ENCODE measurements at places on chromosomes 2 and 18. TPM values are rescaled to one million over a fixed set of nuclear protein-coding genes. Genes with fewer than 3 reads are reported as not detected.

The ATP8B1 gene
- total RNA-seq, result 248 TPM

The FLACC1 gene
- total RNA-seq, result 2.1 TPM

The CDK5R2 gene
- total RNA-seq, result 0.37 TPM

The ABCB11 gene
- 4.1 TPM for total RNA-seq

The GGCX gene
- total RNA-seq, result 25.1 TPM

The TSPYL6 gene
- not detected for total RNA-seq

The ABCG5 gene
- 0.09 TPM for total RNA-seq

The AOX1 gene
- 8.7 TPM for total RNA-seq

The MAL gene
- 4.2 TPM for total RNA-seq

The SAG gene
- total RNA-seq, result not detected

GRCh38 chr18:76913583-76913982 is 91.2 kb downstream of the ZNF236 start:
- peak; percentile 49 for DNase-seq

- no peak for DNase-seq
Observed at GRCh38 chr2:25023333-25023732, 18.5 kb upstream of the EFR3B start.

DNA sequence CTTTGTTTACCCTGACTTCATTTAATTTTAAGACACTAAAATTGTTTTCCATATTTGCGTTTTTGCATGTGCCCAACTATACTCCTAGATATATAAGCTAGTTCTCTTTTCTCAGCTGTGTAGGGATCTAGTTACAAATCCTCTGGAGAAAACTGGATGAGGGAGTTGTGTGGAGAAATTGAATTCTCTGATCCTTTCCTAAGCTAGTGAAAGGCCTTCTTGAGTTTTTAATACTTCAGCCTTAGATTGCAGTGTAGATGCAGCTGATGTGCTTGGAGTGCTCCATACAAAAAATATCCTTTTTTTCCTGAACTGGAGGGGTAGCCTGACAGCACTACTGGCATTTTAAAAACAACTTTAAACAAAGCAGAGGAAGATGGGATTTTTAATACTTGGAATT is 8.6 kb upstream of the MTX2 start:
- DNase-seq, result no peak

DNA sequence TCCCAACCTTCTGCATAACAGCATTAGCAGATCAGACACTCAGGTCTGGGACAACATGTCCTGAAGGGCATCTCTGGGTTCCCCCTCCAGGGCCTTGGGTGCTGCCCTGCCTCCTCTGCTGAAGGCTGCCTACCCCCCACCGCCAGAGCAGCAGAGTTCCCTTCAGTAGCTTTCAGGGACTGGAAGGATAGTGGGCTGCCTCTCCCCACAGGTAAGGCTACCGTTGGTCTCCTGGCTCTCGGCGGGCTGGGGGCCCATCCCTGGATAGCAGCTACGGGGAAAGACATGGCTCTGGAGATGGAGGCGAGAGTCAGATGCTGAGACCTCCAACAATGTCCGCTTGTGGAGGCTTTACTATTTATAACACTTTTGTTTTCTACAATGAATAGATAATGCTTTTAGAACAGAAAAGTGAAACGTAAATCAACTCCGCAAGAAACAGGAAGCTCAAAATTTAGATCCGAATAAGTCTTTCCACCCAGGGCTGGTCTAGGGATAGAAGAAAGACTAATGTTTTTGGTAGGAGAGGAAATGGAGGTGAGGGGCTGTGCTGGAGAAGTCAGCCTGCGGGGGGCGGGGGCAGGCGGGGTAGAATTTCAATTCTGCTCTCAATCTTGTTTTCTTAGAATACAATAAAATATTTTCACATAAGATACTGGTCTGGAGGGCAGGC is 58.4 kb downstream of the ARL4C start:
- no peak for DNase-seq

- no peak for DNase-seq
Observed at GRCh38 chr18:45871431-45872084, 46.1 kb downstream of the SIGLEC15 start.

- DNase-seq, result no peak
Observed at GRCh38 chr2:145022666-145023333, 502.9 kb upstream of the ZEB2 start.

DNA sequence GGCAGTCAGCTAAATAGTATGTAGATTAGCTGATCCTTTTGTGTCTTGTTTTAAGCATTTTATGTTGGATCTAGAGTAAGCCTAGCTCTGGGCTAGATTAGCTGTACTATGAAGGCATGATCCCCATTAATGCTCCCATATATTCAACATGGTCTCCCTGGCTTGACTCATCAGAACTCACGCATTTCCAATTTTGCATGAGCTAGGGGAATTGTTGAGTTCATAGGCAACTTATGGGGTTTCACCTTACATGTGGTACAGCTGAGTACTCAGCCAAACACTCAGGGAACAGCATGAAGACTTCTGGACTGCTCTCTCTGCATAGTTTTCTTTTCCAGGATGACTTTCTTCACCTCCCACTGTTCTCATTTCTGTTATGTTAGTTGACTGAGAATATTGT is 248.2 kb downstream of the TMX3 start:
- no peak for DNase-seq

DNA sequence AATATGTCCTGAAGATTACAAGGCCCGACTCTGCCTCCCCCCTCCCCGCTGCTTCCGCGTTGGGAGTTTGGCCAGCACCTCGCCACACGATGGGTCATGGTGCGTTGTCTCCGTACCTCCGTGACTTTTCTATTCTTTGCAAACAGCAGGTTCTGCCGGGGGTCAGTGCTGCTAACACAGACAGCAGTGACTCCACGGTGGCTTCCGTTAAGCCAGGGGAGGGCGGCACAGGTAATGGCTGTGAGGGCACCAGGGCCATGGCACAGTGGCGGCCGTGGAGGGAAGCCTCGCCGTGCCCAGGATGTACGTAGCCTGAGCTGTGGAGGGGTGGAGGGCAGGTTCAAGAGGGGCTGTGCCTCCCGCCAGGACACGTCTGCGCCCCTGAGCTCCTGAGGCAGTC is 115.5 kb downstream of the NFATC1 start:
- DNase-seq, result no peak

DNA sequence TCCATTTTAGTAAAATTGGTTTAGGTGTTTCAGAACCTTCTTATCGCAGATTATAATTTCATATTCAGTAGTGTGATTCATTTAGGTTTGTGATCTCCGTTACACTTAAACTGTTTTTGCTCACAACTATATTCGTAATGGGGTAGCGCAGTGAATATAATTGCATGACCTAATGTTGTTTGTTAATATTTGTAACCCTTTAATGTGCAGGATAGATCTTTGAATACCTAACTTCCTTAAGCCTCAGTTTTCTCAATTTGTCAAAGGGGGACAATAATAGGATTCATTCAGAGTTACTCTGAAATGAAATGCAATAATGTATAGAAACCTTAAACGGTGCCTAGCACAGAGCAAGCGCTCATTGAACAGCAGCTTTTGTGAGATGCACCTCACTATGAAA is 558 bp upstream of the ZDBF2 start:
- no peak for DNase-seq

DNA sequence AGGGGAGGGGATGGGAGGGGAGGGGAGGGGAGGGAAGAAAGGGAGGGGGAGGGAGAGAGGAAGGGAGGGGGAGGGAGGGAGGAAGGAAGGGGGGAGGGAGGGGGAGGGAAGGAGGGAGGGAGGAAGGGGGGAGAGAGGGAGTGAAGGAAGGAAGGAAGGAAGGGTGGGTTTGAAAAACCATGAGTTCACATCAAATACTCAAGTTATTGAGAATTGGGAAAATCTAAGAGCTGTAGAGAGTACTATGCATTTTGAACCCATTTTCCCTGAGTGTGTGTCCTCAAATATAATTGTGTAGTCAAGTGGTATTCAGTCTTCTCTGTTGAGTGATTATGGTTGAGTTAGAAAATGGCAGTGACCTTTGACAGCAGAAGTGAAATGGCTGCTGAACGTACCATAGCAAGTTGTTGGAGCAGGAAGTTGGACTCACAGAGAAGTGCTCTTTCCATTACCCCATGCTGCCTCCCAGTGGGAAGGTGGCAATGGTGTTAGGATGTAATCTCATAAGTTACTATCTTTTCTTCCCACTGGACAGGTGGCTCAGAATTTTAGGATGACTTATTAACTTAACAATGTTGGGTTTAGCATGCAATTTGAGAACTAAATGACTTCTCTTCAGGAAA is 214.6 kb downstream of the SETBP1 start:
- DNase-seq, result peak; percentile 66

- no peak for DNase-seq
Observed at GRCh38 chr18:44681076-44681970, 635 bp downstream of the SETBP1 start.

DNA sequence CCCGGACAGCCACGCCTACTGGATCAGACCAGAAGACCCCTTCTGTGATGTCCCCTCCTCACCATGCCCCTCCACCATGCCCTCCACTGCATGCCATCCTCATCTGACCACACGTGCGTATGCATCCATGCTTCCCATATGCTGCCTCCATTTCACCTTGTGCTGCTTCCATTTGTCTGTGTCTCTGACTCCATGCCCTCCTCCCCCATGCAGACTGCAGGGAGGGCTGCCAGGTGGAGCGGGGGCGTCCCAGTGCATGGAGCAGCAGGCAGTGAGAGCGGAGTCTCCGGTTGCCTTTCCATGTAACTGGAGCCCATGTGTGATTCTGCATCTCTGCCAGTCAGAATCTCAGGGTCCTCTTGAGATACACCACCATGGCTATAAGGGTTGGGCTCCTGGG is 52.6 kb downstream of the COA5 start:
- no peak for DNase-seq

DNA sequence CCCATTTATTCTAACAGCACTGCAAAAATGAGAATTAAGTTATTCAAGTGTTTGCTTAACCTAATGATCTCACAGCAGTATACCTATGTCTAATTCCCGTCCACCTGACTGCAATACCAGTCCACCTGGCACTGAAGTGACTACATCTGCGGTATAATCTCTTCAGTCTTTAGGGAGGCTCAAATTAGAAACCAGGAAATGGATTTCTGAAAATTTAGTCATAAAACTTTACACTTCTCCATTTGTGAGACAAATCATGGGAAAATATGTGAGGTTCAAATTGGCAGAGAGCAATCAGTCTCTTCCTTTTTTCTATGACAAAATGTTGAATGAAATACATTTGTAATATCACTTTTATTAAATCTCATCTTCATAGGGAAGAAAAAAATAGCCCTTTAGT is 33.0 kb downstream of the FTCDNL1 start:
- DNase-seq, result no peak

GRCh38 chr2:222087998-222088397 is 210.8 kb downstream of the PAX3 start:
- no peak for DNase-seq

DNA sequence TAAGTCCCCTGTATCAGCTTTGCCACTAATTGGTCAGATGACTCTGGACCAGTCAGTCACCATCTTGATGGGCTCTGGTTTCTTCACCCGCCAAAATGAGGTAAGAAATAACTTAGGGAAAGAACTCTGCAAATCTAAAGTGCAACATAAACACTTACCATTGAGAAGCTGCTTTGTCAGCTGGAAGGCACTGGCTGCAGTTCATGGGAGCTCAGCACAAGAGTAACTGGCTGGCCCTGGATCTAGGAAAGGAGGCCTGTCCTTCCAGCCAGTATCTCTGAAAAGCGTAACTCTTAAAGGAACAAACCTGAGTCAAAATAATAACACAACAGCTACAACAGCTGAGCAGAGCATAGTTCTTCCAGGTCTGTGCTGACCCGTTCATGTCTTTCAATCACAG is 123.9 kb downstream of the CACNB4 start:
- no peak for DNase-seq

DNA sequence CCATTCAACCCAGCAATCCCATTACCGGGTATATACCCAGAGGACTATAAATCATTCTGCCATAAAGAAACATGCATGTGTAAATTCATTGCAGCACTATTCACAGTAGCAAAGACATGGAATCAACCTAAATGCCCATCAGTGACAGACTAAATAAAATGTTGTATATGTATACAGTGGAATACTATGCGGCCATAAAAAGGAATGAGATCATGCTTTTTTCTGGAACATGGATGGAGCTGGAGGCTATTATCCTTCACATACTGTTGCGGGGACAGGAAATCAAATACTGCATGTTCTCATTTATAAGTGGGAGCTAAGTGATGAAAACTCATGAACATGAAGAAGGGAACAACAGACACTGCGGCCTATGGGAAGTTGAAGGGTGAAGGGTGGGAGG is 65.1 kb downstream of the EHBP1 start:
- no peak for DNase-seq

GRCh38 chr2:31286961-31287550 is 53.1 kb downstream of the EHD3 start:
- DNase-seq, result no peak

DNA sequence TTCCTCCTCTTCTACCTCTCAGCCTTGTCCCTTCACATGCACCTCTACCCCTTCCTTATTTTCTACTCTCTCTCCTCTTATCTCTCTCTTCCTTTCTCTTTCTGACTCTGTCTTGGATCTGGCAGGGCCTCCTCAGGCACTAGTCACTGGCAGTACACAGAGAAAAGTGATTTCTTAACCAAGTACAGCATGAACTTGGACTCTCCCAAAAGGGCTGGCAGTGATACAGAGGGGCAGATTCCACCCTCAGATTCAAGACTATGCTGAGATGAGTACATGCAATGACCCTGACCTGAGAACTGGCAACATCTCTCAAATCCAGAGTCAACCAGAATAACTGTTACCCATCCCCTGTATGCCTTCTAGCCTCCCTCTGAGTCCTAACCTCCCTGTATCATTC is 4.3 kb downstream of the AOX1 start:
- no peak for DNase-seq

- no peak for DNase-seq
Observed at GRCh38 chr18:9570255-9570654, 44.1 kb downstream of the PPP4R1 start.

GRCh38 chr2:5794012-5794411 is 101.8 kb downstream of the SOX11 start:
- no peak for DNase-seq

DNA sequence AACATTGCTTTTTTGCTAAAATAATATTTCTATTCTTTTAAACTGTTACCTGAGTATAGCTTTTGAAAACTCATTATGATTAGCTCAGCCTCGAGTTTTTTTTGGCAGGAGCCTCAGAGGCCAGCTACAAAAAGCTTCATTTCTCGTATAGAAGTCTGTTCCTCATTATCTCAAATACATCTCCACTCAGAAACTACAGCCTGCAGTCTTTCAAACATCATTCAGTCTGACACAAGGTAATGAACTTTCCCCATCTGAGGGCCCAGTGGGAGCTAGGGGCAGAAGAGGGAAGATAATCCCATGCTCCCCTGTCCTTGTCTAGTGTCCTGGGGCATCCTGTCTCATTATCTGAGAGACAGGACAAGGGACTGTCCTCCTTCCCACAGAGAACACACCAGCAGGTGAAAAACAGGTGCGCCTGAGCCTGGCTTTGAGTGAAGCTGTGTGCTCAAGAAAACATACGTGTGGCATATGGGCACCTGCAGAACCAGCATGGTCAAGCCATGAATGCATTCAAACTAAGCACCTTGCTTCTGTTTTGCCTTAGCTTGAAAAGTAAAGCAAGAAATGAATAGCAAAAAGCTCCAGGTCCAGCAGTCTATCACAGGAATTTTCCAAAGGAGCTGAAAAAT is 247.5 kb downstream of the MREG start:
- no peak for DNase-seq

GRCh38 chr2:180327185-180327584 is 320.1 kb upstream of the CWC22 start:
- DNase-seq, result no peak

- no peak for DNase-seq
Observed at GRCh38 chr2:209690029-209690754, 81.4 kb upstream of the UNC80 start.

- DNase-seq, result no peak
Observed at GRCh38 chr2:59903994-59904544, 649.4 kb downstream of the BCL11A start.
